ENCODE measurements at places on chromosomes 4 and X. TPM values are rescaled to one million over a fixed set of nuclear protein-coding genes. Genes with fewer than 3 reads are reported as not detected.

The SCML2 gene
- 1.5 TPM for total RNA-seq

The NRK gene
- 0.37 TPM for total RNA-seq

The NAP1L2 gene
- 3.9 TPM for total RNA-seq

The PPP1R2C gene
- not detected for total RNA-seq

The CYBB gene
- not detected for total RNA-seq

The LAMTOR3 gene
- 45.5 TPM for total RNA-seq

The SPIN2B gene
- total RNA-seq = 6.5 TPM

The CFAP99 gene
- not detected for total RNA-seq

The CDK16 gene
- 124 TPM for total RNA-seq

The UGT2B17 gene
- not detected for total RNA-seq

The UCP1 gene
- not detected for total RNA-seq

The PCDH11X gene
- total RNA-seq = not detected

The RNF175 gene
- 0.11 TPM for total RNA-seq

The ARHGAP36 gene
- not detected for total RNA-seq

The MAGEH1 gene
- total RNA-seq = 41.4 TPM

The KANTR gene
- 10.1 TPM for total RNA-seq

The GYPB gene
- not detected for total RNA-seq

The CSN1S1 gene
- total RNA-seq = not detected

The CXCL11 gene
- not detected for total RNA-seq

The RPS6KA6 gene
- 14.6 TPM for total RNA-seq

The UGT8 gene
- total RNA-seq = 1.00 TPM

The FOXR2 gene
- total RNA-seq = not detected

The SRPX2 gene
- 58.2 TPM for total RNA-seq

The TMEM156 gene
- 10.8 TPM for total RNA-seq

The FTSJ1 gene
- 62.0 TPM for total RNA-seq

The NHS gene
- total RNA-seq = 2.3 TPM

The LNX1 gene
- 0.11 TPM for total RNA-seq

The MAGEE1 gene
- 1.6 TPM for total RNA-seq

The ARMCX5 gene
- 18.6 TPM for total RNA-seq

The BMP2K gene
- 46.1 TPM for total RNA-seq

The ZNF630 gene
- total RNA-seq = 1.5 TPM

The SPATA18 gene
- total RNA-seq = 4.4 TPM

The MMGT1 gene
- total RNA-seq = 9.1 TPM

The CT55 gene
- not detected for total RNA-seq

The ZNF157 gene
- 0.12 TPM for total RNA-seq

The CT45A3 gene
- total RNA-seq = not detected

The SEPTIN11 gene
- total RNA-seq = 241 TPM

The FABP2 gene
- total RNA-seq = not detected

The CLIC2 gene
- total RNA-seq = 6.2 TPM

The PDGFRA gene
- 152 TPM for total RNA-seq

The USP17L18 gene
- total RNA-seq = not detected

The PAGE2B gene
- not detected for total RNA-seq

The NPNT gene
- total RNA-seq = 1.1 TPM

The SUPT20HL2 gene
- 0.22 TPM for total RNA-seq

The IL3RA gene
- total RNA-seq = not detected

The GSX2 gene
- 0.12 TPM for total RNA-seq

The ALB gene
- total RNA-seq = 0.12 TPM

The FGD1 gene
- total RNA-seq = 7.0 TPM

The TBC1D25 gene
- total RNA-seq = 3.9 TPM
